Esophagus squamous epithelium (tissue), 5 donors: ENCODE measurements at places on chromosomes 2 and 18.

GRCh38 chr2:156399950-156400705, 36.1 kb upstream of the GPD2 start:
- no peak for DNase-seq

GRCh38 chr2:84417453-84418145, 41.5 kb downstream of the SUCLG1 start:
- DNase-seq, result no peak

DNA sequence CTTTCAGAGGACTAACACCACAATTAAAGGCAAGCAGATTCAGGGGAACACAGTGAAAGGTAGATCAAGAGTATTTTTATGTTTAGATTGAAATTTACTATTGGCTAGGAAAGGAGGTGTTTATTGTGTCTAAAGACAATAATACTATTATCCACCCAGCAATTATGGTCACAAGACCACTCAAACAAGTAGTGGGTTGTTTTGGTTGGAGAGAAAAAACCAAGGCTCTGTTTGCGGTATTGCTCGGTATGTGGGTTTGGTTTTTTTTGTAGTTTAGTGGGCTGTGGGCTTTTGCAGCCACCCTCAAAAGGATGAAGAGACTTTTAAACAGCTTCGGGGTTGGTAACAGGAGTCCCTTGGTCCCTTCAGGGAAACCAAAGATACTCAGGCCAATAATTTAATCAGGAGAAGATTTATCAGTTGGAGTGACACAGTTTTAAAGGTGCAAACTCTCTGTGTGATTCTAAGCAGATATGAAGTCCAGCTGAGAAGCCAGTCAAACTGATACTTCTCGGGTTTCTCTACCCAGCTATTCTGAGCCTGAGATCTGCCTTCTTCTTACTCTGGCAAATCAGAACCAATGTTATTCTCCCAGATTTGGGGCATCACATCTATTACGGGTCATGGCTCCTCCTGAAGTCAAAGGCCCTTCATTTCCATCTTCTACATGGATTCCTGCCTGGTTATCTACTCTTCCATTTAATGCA, 55.3 kb downstream of the DCC start:
- no peak for DNase-seq

GRCh38 chr2:127196998-127197397, 23.1 kb downstream of the CYP27C1 start:
- no peak for DNase-seq

- DNase-seq, result no peak
Observed at GRCh38 chr2:71426721-71427120, 26.6 kb upstream of the DYSF start.
